ENCODE measurements at places on chromosomes 4 and X.

GRCh38 chrX:80293354-80293753 lies 126.9 kb upstream of the TENT5D start:
- no peak for DNase-seq

- no peak for DNase-seq
Observed at GRCh38 chrX:46716796-46717195, 42.1 kb downstream of the SLC9A7 start.

GRCh38 chr4:7328913-7329638 lies 105.7 kb downstream of the PSAPL1 start:
- DNase-seq, result no peak

GRCh38 chr4:62474802-62475201 lies 1274.7 kb downstream of the ADGRL3 start:
- DNase-seq, result peak; percentile 6

DNA sequence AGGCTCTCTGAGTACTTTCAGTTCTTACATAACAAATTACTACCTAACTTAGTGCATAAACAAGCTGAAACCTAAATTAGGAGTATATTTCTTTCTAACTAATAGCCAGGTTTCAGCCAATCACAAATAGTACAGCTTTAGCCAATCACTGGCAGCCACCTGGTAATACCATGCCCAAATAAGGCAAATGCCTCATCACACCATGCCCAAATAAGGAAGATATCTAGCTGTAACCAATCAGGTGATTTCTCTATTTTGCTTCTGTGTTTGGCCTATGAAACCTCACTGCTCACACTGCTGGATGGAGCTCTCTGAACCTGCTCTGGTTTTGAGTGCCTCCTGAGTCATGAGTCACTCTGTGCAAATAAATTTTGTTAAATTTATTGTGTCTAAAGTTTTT lies 113.5 kb downstream of the DDIT4L start:
- no peak for DNase-seq

DNA sequence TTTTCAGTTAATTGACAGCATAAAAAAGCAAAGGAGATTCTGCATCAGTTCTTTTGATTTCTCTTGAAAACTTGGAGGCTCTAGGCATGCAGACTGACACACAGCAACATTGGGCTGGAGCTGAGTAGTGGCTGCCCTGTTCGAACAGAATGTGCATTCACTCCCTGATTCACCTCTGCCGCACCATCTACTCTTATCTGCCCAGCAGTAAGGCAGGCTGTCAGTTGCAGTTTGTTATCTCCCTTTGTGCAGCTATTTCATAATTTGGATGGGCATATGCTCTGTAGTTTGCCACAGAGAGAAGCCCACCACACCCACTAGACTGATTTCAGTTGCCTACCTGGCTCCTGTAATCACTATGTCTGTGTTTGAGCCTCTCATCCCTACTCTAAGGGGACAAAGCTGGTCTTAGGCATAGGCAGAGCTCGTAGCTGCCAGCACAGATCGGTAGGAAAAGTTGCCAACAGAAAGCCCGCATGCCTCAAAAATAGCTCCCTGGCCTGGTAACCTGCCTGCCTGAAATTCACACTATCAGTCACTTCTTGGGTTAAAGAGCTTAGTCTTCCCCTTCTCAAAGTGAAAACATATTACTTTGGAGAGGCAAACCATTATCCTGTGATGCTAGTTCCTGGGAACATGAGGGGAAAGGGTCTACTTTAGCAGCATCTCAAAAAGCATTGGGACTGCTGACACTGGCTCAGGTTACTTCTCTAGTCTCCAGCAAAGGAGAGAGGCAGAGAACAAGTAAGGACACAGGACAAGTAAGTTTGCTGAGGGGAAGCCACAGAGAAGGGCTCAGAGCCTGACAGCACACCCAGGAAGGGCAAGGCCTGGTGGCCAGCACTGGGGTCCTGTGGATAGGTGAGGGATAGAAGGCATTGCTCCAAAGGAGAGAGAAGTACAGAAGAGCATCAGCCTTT lies 75.9 kb upstream of the TMEM164 start:
- no peak for DNase-seq

DNA sequence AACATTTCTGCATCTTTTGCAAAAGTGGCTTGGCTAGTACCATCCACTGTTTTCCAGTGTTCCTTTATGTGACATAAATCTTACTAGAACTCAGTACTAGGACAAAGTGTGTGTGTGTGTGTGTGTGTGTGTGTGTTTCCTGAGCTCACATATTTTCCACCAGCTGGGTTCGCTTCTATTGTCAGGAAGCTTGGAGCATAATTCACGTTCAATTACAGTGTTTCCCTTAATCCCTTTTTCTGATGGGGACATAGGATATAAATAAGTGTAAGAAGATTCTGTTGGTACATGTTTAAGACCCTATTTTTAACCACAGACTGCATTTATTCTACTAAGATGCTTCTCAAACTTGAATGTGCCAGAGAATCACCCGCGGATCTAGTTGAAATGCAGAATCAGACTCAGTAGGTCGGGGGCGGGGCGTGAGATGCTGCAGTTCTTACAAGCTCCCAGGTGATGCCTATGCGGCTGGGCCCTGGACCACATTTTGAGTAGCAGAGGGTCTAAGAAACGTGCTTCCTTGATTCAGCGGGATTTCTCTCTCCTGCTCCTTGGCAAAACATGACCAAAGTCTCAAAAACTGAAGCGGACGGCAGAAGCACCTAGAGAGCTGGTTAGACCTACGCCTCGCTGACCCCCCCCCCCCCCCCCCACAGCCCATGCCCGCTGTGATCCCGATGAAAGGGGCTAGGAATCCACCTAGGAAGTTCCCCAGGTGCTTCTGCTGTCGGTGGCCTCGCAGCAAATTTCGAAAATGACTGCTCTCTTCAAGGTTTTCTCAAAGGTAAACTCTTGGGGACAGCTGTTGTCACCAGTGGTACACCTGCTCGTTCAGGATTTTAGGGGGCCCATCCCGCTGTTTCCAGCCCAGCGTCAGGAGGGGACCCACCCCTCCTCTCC lies 797 bp downstream of the CD99L2 start:
- DNase-seq, result peak; percentile 2

- DNase-seq, result no peak
Observed at GRCh38 chrX:40581336-40581920, 658 bp downstream of the ATP6AP2 start.

DNA sequence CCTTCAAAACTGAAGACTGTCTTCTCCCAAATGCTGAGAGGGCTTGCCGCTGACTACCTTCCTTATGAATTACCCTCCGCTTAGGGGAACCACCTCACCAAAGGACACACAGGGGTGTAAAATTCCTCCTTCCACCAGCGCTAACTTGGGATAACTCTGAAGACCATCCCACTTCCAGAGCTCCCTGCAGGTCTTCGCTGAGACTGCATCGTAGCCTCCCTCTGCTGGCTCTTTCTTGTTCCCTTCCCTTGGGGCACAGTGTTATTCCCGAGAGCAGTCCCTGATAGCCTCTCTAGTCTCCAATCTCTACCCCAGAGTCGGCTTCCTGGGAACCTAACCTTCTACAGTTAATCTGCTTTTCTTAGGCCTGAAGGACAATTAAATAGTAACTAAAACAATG lies 725.5 kb upstream of the ATOH1 start:
- no peak for DNase-seq

- no peak for DNase-seq
Observed at GRCh38 chr4:3293401-3294391, 875 bp downstream of the RGS12 start.

DNA sequence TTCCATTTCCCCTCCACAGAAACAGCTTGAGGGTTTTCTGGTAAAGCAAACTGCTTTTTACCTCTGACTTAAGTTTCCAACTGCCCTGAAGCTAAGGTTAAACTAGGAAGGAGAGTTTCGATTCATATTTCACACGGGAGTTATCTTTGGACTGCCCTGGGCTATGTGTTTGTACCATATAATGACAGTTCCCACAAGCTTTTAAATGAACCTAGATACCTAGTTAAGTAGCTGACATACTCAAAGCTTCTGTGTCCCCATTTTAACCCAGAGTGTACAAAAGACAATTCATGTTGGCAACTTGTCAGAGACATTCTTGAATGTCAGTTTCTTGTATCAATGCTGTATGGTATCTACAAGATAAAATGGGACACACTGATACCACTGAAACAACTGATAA lies 1296.6 kb upstream of the IGFBP7 start:
- no peak for DNase-seq

GRCh38 chr4:181307824-181308223 lies 935.4 kb upstream of the TENM3 start:
- no peak for DNase-seq

GRCh38 chr4:184280591-184281071 lies 63.0 kb upstream of the ENPP6 start:
- no peak for DNase-seq

- DNase-seq, result no peak
Observed at GRCh38 chr4:15402146-15402545, 25.7 kb upstream of the C1QTNF7 start.

DNA sequence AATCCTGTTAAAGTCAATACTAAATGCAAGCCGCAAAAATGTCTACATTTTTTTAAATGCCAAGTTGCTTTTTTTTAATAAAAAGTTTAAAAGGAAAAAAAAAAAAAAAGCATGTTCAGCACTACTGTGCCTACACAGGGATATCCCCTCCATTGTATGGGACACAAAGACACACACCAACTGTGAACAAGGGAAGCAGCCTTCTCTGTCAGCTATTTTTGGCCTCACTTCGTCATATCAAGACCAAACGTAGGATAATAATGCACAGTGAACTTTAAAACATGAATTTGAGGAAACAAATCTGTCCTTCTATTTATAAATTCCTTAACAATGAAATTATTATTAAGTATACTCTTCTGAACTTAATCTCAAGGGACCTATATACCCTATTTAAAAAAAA lies 4.4 kb downstream of the FBXW7 start:
- DNase-seq, result no peak

GRCh38 chrX:9992724-9993123 lies 25.6 kb downstream of the CLDN34 start:
- no peak for DNase-seq

GRCh38 chr4:41069257-41069656 lies 145.1 kb downstream of the APBB2 start:
- DNase-seq, result no peak

DNA sequence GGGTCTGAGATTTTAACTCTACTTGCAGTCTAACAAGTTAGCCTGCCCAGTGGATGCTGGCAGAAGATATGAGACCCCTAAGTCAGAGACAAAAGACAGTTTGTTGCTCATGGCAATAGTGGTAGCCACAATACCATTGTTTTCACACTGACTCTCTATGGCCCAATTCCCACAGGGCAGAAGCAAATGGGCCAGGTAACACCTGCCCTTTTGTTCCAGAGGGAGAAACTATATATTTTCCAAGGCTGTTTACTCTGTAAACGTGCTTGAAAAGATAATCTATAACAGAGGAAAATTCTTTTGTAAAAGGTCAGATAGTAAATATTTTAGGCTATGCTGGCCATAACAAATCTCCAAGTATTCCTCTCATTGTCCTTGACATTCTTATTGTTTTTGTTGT lies 57.2 kb upstream of the NPNT start:
- DNase-seq, result no peak

DNA sequence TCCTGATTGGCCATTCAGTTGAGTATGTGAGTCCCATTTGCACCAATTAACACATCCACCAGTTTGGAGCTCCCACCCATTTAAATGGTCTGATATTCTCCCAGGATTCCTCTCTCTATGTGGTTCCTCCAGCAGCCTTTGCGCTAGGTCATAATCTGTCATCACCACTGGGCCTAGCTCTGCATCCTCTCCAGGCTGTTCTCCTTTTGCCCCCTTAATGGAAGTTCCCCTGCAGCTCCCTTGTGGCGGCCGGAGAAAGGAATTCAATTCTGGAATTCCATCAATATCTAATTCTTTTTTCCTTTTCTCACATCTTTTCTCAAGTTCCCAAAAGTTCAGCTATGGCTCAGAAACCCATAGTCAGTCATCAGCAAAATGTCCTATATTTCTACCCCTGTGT lies 2184.4 kb upstream of the AGA start:
- peak; percentile 20 for DNase-seq

DNA sequence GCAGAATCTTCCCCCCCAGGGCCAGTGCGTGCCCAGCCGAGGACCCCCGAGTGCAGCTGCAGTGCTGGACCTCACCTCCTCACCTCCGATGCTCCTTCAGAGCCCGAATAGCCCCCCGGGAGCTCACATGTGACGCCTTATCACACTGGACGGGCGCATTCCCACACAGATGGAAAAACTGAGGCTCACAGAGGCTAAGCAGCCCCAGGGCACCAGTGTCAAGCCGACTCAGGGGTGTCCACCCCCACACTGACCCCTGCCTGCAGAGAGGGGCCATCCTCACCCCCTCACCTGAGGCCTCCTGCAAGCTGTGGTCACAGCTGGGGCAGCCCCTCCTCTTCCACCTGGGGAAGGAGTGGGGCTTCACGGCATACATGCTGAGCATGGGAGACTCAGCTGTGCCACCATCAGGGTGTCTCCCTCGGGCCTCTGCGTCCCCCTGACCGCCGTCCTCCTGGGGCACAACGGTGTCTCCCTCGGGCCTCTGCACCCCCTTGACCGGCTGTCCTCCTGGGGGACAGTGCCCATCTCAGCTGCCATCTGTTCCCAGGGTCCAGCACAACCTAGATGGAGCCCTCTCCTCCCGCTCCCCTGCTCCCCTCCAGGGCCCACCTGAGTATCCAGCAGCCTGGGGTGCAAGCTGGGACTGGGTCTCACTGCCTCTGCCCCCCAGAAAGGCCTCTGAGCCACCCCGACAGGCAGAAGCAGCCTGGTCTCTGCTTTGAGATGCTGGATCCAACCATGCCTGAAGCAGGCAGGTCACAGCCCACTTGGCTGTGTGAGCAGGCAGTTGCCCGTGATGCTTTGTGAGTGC lies 85.3 kb upstream of the NKX1-1 start:
- no peak for DNase-seq

GRCh38 chr4:17765514-17766286 lies 15.7 kb downstream of the FAM184B start:
- no peak for DNase-seq

GRCh38 chr4:113276464-113277170 lies 227.2 kb downstream of the ANK2 start:
- no peak for DNase-seq

DNA sequence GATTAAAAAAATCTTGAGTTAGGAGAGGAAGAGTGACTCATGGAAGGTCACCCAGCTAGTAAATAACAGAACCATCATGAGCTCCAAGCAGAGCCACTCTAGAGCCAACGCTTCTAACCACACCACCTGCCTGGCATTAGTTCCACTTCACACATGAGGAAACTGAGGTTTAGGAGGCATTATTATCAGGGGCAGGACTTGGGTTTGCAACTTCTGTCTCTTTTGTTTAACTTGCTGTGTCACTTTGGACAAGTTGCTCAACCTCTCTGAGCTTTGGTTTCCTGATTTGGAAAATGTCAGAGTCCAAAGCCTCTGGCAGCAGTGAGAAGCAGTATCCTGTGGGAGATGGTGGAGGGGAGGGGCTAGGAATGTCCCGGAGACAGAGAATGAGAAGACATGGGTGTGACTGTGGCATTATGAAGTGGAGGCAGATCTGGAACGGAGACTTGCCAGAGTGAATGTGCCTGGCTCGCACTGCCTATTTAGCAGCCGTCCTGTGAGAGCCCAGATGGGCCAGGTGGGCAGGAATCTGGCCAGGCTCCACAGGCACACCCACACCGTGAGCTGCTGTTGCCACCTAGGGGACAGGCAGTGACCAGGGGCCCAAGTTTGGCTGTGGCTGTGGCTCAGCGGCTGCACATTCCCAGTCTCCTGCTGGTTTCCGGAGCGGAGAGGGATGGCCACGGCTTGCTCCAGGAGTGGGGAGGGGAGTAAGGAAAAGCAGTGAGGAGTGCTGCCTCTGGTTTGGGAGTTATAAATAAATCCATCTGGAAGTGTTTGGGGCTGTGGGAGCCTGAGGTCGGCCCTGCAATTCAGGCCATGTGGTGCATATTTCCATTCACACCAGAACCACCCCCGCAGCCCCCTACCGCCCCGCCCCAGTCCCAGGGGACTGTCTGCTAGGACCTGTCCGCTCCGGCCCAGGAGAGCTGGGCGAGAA lies 93.4 kb downstream of the NHSL2 start:
- no peak for DNase-seq
